Spinal cord (tissue), 10 donors: ENCODE measurements at places on chromosomes 3 and 15. TPM values are rescaled to one million over a fixed set of nuclear protein-coding genes. Genes with fewer than 3 reads are reported as not detected.

Gene PLIN1
- total RNA-seq: 0.89 TPM

Gene KNG1
- 0.17 TPM for total RNA-seq

Gene TNIK
- 96.9 TPM for total RNA-seq

Gene CCR9
- total RNA-seq: 2.0 TPM

Gene TNFAIP8L3
- 8.2 TPM for total RNA-seq

Gene SCN11A
- total RNA-seq: 44.3 TPM

Gene LSAMP
- total RNA-seq: 126 TPM

Gene CCR4
- total RNA-seq: 0.11 TPM

Gene OXTR
- total RNA-seq: 1.6 TPM

Gene LTK
- total RNA-seq: 0.20 TPM

Gene SKOR1
- total RNA-seq: 3.0 TPM

Gene SCG5
- 115 TPM for total RNA-seq

Gene IGSF10
- total RNA-seq: 9.7 TPM

Gene HHLA2
- total RNA-seq: 0.40 TPM

Gene SYNPR
- total RNA-seq: 9.9 TPM

Gene TIPARP
- total RNA-seq: 33.2 TPM

Gene ANKUB1
- 3.3 TPM for total RNA-seq

Gene SNX22
- 10.5 TPM for total RNA-seq

Gene PIGX
- total RNA-seq: 40.6 TPM

Gene MESD
- 17.2 TPM for total RNA-seq

Gene PRR20G
- total RNA-seq: not detected

Gene CCR5
- total RNA-seq: 0.22 TPM

Gene ILDR1
- 0.11 TPM for total RNA-seq

Gene CNTN3
- 24.1 TPM for total RNA-seq

Gene GASK1A
- 40.1 TPM for total RNA-seq

Gene NEO1
- total RNA-seq: 97.5 TPM

Gene BDH1
- total RNA-seq: 19.6 TPM

Gene CGGBP1
- total RNA-seq: 54.5 TPM

Gene ZIC1
- 514 TPM for total RNA-seq

Gene TRIM42
- total RNA-seq: not detected

Gene MOBP
- 125 TPM for total RNA-seq

Gene LDHAL6B
- total RNA-seq: not detected

Gene RABL3
- total RNA-seq: 24.3 TPM

Gene SUCNR1
- 2.6 TPM for total RNA-seq

Gene IGDCC3
- total RNA-seq: 3.6 TPM

Gene IL12A
- total RNA-seq: 2.3 TPM

Gene PFKFB4
- 15.3 TPM for total RNA-seq

Gene TMEM108
- 6.6 TPM for total RNA-seq

Gene CDHR4
- total RNA-seq: 0.10 TPM

Gene XIRP1
- total RNA-seq: 0.50 TPM

Gene HEG1
- 26.4 TPM for total RNA-seq

Gene RAB43
- total RNA-seq: 6.9 TPM

Gene SCAANT1
- total RNA-seq: not detected

Gene NEDD4
- total RNA-seq: 11.6 TPM

Gene FBXO40
- total RNA-seq: 0.10 TPM

Gene PCSK6
- 14.3 TPM for total RNA-seq

Gene HIGD2B
- total RNA-seq: not detected

Gene CAV3
- 0.30 TPM for total RNA-seq

Gene BCL6
- total RNA-seq: 24.8 TPM

Gene MUSTN1
- total RNA-seq: 189 TPM

Gene EPHB1
- 14.6 TPM for total RNA-seq

Gene ERC2
- total RNA-seq: 51.3 TPM

Gene DNAH12
- 2.8 TPM for total RNA-seq

Gene SPRED1
- total RNA-seq: 85.8 TPM

Gene NCBP2
- 67.1 TPM for total RNA-seq

Gene ZBED2
- 0.11 TPM for total RNA-seq

Gene TMC3
- total RNA-seq: 0.69 TPM

Gene ATP13A5
- 0.89 TPM for total RNA-seq
